ENCODE measurements at places on chromosomes 5 and 9.

- DNase-seq: no peak
Observed at GRCh38 chr5:109705596-109705995, 15.9 kb downstream of the MAN2A1 start.

- no peak for DNase-seq
Observed at GRCh38 chr9:73135394-73135793, 16.3 kb upstream of the ANXA1 start.

DNA sequence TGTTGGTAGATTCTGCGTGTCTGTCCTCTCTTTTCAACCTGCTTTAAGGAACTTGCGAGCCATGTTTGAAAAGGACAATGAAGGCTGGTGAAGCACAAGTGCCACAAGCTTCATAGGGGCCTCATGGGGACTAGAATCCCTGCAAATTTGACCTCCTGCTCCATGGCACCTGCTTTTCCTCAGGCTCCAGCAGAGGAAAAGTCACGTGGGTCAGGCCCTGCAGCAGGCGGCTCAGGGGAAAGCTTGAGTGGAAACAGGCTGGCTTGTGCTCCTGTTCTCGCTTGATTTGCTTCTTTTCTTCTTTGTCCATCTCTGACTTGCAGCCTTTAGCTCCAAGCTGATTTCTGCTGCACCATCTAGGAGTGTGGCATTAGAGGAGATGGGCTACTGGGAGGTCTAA, 187.6 kb upstream of the MAST4 start:
- no peak for DNase-seq

GRCh38 chr5:94674490-94675382, 56.3 kb downstream of the SLF1 start:
- no peak for DNase-seq

GRCh38 chr9:112059145-112059965, 115.7 kb downstream of the SUSD1 start:
- DNase-seq: no peak

GRCh38 chr5:73280386-73280785, 107.4 kb downstream of the TMEM174 start:
- no peak for DNase-seq

GRCh38 chr5:103546858-103547257, 15.7 kb downstream of the NUDT12 start:
- no peak for DNase-seq

DNA sequence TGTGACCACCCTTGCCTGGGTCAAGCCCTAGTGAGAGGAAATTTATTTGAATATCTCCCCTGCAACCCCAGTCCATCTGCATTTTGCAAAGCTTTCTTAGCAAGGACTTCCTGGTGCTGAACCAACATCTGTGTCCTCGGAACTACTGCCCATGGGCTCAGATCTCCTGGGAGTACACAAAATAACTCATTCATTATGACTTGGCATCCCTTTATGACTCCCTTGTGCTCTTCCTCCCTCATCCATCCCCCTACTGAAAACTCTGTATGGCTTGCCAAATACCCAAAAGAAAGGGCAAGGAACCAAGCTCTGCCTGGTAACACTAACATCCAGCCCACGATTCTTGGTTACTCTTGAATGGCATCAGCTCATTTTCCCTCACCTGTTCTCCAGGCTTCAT, 368.5 kb downstream of the NTRK2 start:
- no peak for DNase-seq

DNA sequence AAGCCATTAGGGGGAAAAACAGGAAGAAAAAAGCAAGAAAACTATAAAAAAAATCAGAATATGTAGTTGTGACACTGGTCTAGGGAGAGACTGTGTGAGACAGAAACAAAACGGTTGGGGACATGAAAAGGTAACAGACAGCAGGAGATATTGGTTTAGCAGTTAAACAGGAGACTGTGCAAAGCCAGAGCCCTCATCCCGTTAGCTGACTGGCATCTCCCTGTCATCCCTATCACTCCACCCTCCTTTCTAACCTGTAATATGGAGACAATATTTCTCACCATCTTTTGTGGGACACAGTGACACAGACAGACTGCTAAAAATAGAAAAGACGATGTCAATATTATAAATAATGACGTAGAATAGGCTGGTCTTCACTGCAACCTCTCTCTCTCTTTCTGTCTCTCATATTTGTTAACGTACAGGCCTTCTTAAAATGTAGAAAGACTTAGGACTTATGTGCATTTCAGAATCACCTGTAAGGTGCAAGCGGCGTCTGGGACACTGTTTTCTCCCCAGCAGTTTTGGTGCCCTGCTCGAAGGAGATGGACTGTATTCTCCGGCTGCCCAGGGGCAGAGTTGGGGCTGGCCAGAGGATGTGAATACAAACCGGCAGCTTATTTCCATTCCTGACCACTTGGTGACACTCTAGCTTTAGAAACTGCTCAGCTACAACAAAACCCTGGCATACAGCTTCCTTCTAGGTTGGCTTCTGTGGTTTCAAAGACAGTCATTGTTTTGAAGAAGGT, 190.6 kb downstream of the MAT2B start:
- no peak for DNase-seq

DNA sequence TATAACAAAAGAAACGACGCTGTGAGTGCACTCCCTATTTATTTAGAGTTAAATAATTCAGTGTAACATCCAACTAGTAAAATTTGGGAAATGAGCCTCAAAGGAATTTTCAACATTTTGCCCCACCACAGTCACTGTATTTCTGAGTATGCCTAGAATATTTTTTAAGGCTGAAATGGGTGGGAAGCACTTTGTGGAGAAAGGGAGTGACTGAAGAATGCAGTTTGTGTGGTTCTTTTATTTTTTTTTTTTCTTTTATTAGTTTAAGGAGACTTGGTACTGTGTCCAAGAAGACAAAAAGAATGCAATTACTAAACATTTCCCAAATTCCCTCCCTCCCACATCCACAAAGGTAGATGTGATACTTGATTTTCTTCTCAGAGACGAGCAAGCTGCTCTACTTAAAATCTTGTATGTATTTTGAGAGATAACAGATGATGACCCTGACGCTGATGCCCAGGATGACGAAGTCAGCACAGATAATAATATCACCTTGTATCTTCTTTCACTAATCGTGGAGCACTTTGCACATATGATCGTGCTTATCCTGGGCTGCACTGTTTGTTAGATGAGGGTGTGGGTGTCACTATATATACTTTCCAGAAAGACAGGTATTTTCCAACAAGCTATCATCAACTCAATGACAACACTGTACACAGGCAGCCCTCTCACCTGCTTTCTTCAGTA, 586.3 kb downstream of the RAB3C start:
- no peak for DNase-seq

DNA sequence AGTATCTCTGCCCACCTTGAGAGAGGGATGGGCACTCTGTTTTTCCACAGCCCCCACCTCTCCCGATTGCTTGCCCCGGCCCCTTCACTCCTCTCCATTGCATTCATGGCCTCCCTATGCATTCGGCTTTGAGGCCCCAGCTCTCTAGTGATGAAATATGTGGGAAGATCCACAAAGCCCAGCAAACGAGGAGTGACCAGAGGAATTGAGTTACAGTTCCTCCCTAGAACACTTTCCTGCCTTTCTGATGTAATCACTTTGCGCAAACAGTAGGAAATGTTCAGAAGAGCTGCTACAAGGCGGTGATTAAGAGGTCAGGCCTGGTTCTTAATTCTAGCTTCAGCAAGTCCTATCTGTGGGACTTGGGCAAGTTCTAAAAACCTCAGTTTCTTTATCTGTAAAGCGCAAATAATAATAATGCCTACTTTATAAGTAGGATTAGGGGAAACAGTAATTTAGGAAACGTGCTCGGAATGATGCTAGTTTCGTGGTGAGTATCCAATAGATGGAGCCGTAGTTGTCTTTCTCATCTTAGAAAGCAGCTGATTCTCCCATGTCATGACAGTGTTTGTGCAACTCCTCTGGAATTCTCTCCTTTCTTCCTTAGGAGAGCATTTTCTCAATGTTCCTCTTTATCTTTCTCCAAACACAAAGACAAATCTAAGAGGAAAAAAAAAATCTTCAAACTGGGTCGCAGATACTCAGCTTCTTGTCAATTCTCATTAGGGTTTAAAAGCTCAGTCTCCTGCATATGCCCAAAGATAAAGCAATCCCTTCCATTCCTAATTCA, 99.5 kb upstream of the MSX2 start:
- DNase-seq: no peak

GRCh38 chr5:16754601-16755000, 137.8 kb upstream of the RETREG1 start:
- no peak for DNase-seq

GRCh38 chr9:121895818-121896544, 197.1 kb downstream of the TTLL11 start:
- no peak for DNase-seq

- no peak for DNase-seq
Observed at GRCh38 chr5:24365406-24365805, 279.4 kb downstream of the CDH10 start.
